ENCODE measurements at places on chromosomes 7 and 10.

DNA sequence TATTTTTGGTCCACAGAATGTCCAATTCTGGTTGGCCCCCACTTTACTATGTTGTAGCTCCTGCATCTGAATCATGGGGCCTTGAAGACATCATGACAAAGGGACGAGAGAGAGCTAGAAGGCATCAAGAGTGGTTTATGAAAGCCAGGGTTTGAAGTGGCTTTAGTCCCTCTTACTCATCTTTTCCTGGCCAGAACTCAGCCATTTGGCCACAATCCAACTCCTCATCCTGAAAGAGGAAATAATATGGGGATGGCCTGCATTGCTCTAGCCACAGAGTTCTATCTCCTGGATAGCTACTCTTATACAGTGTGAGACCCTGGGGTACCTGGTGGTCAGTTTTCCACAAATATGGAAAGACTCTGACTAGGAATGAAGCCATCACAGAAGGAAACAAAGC is 418.9 kb downstream of the XPNPEP1 start:
- DNase-seq: no peak

GRCh38 chr7:79453266-79453557 is 255 bp downstream of the MAGI2 start:
- DNase-seq: no peak

- DNase-seq: no peak
Observed at GRCh38 chr10:69317175-69317604, 38.9 kb downstream of the HK1 start.

DNA sequence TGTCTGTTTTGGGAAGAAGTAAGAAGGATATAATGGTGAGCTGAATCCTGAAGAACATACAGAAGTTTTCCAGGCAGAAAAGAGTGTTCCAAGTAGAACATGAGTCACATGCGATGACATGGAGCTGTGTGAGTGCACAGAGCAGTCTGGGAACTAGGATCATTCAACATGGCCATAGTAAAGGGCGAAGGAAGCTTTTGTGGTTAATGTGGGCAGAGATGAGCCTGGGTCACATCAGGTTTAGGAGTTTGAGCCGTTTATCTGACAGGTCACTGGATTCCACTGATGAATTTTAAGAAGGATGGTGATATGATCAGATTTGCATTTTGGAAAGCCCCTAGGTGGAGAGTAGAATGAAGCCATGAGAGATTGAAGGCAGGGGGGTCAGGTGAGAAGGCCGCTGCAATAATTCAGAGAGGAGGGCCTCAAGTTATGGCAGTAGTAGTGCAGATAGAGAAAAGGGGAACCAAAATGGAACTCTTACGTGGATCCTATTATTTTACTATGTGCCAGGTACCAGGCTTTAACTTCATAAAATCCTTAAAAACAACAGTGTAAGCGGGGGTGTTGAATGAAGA is 171.3 kb downstream of the RNLS start:
- DNase-seq: no peak

DNA sequence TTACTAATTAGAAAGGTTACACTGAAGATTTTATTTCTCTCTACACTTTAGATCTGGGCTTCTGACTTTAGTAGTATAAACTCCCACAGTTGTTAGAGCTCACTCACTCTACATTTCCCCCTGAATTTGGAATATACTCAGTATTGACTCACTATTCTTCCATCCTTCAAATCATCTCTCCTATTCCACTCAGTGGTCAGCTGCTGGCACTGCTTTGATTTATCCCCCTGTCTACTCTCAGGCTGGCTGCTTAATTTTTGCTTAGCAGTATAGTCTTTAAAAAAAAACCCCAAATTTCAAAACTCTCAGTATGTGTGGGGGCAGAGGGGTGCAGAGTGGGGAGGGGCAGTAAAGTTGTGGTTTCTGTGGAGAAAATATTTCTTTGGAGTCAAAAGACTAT is 68.9 kb downstream of the CDK6 start:
- DNase-seq: no peak

GRCh38 chr7:24922099-24922773 is 57.7 kb downstream of the OSBPL3 start:
- DNase-seq: no peak

DNA sequence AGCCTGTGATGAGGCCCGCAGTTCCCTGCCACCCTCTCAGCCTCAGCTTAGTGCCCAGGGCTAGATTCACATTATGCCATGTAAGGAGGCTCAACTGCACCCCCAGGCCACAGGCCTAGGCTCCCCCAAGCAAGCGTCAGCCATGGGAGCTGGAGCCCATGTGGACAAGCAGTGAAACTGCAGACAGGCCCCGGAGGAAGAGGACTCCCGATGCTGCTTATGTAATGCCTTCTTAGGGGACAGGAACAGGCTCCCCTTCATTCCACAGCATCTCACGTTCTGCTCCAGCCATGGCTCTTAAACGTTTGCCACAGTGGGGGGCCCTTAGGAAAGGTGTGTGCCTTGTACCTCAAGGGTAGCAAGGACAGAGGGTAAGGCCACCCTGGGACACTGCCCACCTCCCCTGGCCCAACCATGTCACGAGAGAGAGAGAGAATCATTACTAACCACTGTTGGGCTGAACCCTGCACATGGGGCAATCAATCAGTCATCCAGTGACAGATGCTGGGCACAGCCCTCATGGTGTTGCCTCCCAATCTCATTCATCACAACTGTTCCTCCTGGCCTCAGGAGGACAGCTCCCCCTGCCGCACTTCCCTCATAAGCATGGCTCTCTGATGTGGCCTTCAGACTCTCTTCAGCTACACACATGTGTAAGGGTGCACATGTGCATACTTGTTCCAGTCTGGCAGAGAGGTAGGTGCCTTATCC is 263.0 kb downstream of the GRID1 start:
- DNase-seq: no peak

DNA sequence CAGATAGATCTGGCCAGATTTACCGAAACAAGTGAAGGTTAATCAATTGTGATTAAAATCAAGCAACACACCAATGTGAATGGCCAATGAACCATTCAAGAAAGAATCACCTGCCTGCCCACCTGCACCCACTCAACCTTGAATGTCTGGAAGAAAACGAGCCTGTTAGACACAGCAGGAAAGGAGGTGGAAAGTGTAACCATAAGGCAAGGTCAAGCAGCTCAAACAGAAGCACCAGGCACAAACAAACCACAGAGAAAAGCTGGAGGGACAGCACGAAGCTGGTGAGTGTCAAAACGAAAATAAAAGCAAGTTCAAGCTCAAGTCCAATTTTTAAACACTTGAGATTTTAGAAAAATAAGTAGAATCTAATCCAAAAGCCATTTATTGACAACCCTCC is 64.9 kb downstream of the STEAP1B start:
- no peak for DNase-seq

DNA sequence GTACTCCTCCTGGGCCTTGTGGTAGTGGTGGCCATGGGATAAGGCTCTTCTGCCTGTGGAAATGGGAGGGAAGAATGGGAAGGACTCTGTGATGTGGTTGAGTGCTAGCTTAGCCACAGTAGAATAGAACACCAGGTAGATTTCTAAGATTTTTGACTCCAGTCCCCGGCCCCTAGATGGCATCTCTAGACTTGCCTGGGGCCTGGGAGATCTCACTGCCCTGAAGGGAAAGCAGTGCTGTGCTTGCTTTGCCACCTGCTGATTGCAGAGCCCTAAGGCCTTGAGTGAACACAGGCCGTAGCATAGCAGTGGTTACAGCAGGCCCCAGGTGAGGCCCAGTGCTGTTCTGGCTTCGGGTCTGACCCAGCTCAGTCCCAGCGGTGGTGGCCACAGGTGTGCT is 252.0 kb downstream of the TCF7L2 start:
- DNase-seq: no peak

DNA sequence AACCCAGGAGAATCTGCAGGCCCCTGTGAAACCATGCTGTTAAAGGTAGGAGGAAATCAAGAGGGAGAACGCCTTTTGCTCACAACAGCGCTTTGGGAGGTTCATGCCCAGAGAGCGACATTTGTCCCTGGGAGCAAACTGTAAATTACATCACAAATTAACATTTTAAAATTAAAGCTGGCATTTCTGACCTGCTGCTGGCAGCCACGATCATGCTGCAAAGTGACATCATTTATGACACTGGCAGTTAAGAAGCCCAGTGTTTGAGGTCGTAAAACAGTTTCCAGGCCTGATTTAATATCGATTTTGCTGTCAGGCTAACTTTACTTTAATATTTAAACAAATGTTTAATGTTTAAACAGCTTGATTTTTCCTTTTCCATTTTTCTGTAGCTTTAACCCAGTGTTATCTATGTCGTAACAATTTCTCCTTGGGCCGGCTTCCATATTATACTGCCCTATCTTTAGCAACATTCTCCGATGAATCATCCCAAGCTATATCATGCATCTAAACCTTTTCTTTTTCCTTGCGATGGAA is 86.5 kb upstream of the NPVF start:
- no peak for DNase-seq

Measured in HL-60 (cell line).